ENCODE measurements at places on chromosomes 2 and 18.

DNA sequence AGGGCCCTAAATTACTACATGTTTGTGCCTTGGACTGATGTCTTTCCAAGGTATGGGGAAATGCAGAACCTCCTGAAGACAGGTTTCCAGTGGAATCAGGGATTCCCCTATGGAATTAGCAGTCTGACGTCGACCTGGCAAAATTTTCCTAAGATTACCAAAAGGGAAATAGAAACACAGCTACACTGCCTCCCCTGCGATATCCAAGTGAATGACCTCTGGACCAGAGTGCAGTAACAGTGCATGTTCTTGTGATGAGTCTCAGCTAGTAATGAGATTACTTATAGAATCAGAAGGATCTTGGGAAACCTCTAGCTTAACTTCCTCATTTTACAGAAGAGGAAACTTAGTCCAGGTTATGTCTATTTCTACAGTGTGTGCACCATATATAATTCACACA lies 21.3 kb upstream of the CHST9 start:
- DNase-seq, result no peak

- DNase-seq, result no peak
These were observed at the start of gene ANKMY1 for GRCh38 chr2:240557808-240558207. TSS of gene ANKMY1 (minus strand) at chr2:240557988. CDS start at chr2:240557335, 653 bp downstream.

DNA sequence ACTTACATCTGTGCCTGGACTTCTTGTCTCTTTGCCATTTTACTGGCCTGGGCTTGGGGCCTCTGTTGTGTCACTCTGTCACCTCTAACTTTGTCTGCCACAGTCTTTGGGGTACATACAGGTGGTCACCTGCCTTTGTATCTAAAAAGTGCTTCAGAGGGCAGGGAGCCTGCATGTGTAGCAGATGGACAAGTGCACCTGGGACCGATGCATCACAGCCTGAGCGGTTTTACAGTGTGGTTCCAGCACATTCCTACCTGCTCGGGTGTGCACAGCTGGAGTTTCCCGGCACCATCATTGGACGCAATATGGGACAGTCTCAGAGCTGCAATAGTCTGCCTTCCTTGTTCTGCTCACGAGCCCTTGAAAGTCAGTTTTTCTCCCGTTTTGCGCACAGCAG lies 249.8 kb upstream of the RAB12 start:
- no peak for DNase-seq

- DNase-seq, result no peak
These were observed 193.6 kb downstream of the NRXN1 start for GRCh38 chr2:50838316-50838715.
